ENCODE measurements at places on chromosomes 7 and 10. TPM values are rescaled to one million over a fixed set of nuclear protein-coding genes. Genes with fewer than 3 reads are reported as not detected.

PPP1R3C gene
- 160 TPM for total RNA-seq

TBC1D12 gene
- total RNA-seq = 13.6 TPM

WDFY4 gene
- total RNA-seq = not detected

MYPN gene
- total RNA-seq = 5.4 TPM

C1QL3 gene
- not detected for total RNA-seq

AKR1C1 gene
- 1,182 TPM for total RNA-seq

PAX4 gene
- total RNA-seq = not detected

DNMBP gene
- 13.5 TPM for total RNA-seq

C7orf57 gene
- total RNA-seq = 0.12 TPM

CFAP58 gene
- 2.1 TPM for total RNA-seq

STOX1 gene
- 1.6 TPM for total RNA-seq

ASZ1 gene
- total RNA-seq = not detected

UPK3BL1 gene
- total RNA-seq = 31.2 TPM

DNA sequence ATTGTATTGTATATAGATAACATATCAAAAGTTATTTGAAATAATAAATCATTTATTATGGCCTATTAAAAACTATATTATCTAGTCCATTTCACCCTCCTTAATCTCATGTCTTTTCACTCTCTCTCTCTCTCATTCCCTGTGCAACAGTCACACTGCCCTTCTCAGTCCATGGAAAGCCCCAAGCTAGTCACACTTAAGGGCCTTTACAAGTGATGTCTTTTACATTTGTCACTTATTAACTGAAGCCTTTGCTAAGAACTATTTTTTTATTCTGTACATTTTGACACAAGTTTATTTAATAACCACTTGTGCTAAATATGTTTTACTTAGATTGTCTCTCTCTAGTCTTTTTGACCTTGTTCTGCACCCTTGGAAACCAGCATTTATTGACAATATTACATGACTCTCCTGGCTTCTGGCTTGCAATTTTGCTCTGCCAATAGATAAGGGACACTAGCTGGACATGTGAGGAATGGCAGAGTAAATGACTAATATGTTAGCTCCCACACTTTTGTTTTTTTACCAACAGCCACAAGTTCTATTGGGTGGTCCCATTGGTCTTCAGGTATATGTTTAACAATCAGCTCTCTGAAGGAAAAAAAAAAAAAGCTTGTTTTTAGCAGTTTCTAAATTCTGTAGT, 706.8 kb upstream of the POT1 start:
- DNase-seq = no peak

GRCh38 chr7:104963378-104963990, 50.5 kb upstream of the KMT2E start:
- DNase-seq = no peak

DNA sequence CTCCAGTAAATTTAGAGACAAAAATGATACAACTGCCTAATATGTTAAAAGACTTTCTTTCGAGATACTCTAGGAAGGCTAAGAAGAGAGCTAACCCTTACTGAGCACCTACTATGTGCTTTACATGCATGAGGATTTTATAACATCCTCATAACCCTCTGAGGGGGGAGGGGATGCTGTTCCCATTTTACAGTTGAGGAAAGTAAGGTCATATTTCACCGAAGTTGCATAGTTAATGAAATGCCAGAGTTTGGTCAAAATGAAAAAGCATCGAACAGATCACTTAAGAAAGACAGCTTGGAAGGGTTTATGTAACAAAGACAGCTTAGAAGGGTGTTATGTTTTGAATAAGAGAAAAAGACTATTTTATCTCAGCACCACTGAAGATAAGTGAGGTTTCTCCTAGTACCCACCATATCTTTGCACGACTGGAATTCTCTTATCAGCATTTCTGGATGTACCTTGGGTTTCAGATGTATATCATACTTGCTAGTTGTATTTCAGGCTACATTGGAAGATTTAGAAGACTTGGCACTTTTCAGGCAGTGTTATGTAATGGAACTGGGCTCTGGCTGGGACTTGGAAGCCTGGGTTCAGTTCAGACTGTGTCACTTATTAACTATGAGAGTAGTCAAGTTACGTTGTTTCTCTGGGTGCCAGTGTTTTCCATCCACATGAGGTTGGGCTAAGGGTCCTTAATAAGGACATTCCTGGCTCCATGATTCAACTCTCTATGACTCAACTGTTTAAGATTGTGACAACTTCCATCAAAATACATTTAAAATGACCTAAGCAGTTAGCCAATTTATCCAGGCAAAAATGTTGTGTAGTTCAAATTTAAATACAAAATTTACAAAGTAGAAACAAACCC, 6.0 kb downstream of the RHOBTB1 start:
- no peak for DNase-seq

DNA sequence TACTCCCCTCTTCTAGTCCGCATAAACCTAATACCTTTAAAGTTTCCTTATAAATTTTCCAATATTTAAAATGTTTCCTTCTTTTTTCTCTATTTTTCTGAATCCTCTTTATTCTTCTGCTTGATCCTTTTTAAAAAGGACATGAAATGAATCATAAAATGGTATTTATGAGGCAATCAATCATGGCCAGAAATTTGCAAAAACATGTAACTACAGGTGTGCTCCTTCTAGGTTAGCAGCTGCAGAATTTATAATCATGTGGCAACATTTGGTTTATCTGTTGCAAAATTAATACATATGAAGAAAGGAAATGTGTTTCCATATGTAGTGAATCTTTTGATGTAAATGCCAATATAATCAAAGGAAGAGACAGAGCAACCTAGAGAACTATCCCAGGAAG, 1008.5 kb downstream of the ANKRD7 start:
- DNase-seq = no peak

- no peak for DNase-seq
Observed at GRCh38 chr7:2520761-2521290, 1.3 kb downstream of the LFNG start.

DNA sequence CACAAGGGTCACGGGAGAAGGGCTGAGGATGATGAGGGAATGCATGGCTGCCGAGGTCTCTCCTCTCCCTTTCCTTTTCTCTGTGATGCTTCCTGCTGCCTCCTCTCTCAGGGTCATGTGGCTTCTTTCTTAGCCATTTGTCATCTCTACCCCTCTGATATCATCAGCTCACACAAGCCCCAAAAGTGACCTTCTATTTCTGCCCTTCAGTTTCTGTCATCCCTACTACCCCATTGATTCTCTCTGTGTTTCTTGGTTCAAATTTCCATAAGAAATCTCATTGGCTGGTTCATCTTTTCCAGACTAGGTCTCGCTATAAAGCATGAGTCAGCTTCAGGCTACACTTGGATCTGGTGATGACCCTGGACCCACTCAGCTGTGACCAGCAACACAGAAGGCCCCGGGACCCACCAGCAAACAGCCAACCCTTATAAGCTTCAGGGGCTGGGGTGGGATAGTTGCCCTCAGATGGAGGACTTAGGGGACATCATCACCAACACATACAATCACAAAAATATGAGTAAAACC, 284.3 kb downstream of the SKAP2 start:
- DNase-seq = no peak

- DNase-seq = no peak
Observed at GRCh38 chr10:108556186-108556585, 1367.1 kb downstream of the XPNPEP1 start.

DNA sequence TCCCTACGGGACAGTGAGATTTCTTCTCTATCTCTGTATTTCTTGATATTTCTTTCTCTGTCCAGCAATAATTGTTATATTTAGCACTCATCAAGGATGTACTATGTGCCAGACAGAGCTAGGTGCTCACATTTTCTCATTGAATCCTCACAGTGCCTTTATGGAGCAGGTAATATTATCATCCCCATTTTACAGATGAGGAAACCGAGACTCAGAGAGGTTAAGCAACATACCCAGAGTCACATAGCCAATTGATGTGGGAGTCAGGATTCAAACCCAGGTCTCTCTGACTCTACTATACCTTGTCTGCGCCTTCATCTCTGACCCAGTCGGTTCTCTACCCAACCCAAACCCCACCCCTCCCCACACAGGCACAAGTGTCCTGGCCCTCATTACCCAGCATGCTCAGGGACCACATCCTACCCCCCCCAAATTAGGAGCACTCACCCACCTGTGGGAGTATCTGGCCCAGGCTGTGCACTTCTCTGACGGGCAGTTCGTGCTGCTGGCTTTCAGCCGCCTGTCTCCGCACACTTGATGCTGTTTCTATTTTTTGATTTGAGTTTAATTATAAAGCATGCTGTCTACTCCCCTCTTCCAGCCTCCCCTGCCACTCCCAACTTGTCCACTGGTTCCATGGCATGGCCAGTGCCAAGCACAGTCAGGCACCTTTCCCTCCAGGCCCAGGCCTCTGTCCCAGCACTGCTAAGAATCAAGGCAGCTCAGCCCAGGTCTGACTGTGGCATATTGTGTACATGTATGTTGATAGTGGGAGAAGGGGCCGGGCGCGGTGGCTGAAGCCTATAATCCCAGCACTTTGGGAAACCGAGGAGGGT, 9.8 kb upstream of the SAMD8 start:
- no peak for DNase-seq

GRCh38 chr10:120396228-120396627, 60.8 kb upstream of the PLPP4 start:
- no peak for DNase-seq

- DNase-seq = no peak
Observed at GRCh38 chr7:132527467-132528410, 48.5 kb downstream of the PLXNA4 start.

- no peak for DNase-seq
Observed at GRCh38 chr10:14089556-14090292, 241.0 kb downstream of the FRMD4A start.

DNA sequence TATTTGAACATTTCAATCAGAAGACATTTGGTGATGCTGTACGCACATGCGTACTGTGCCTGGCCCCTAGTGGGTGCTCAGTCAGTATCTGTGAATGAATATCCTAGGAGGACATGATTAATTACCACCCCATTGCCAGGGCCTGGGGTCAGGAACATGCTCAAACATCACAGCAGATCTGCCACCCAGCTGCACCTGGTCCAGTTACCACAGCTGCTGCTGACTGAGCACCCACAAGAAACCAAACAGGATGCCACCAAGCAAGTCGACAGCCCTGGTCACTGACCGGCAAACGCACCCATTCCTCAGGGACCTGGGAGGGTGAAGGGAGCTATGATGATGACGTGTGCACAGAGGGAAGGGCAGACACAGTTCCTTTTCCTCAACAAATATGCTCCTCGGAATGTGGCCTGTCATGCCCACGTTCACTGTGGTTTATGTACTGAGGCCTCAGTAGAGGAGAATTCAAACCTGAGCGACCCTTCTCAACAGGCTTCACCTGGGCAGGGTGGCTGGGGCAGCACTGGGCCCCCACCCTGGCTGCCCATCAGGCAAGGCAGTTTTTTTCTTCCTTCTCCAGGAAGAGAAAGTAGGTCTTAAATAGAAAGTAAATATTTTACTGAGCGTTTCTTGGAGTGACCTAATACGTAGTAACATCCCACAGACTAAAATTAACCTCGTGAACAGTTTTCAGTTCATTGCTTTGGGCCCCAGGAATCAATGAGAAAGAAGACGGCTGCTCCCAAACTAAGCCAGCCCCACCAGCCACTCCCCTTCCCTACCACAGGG, 13.4 kb downstream of the CTBP2 start:
- DNase-seq = peak; percentile 71

- no peak for DNase-seq
Observed at GRCh38 chr7:46033592-46033991, 112.5 kb upstream of the IGFBP3 start.

- DNase-seq = no peak
Observed at GRCh38 chr10:84896909-84897308, 568.5 kb downstream of the CCSER2 start.

DNA sequence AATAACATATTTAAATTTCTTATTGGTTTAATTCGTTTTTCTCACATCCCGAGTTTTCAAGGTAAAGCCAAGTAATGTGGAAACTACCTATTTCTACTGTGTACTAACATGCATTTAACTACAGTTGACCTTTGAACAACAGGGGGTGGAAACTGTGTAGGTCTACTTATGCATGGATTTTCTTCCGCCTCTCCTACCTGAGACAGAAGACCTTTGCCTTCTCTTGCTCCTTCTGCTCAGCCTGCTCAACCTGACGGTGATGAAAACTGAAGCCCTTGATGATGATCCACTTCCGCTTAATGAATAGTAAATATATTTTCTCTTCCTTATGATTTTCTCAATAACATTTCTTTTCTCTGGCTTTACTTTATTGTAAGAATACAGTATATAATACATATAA, 18.5 kb downstream of the MEOX2 start:
- DNase-seq = no peak

- DNase-seq = no peak
Observed at GRCh38 chr7:150323682-150324372, 482 bp upstream of the ACTR3C start.

DNA sequence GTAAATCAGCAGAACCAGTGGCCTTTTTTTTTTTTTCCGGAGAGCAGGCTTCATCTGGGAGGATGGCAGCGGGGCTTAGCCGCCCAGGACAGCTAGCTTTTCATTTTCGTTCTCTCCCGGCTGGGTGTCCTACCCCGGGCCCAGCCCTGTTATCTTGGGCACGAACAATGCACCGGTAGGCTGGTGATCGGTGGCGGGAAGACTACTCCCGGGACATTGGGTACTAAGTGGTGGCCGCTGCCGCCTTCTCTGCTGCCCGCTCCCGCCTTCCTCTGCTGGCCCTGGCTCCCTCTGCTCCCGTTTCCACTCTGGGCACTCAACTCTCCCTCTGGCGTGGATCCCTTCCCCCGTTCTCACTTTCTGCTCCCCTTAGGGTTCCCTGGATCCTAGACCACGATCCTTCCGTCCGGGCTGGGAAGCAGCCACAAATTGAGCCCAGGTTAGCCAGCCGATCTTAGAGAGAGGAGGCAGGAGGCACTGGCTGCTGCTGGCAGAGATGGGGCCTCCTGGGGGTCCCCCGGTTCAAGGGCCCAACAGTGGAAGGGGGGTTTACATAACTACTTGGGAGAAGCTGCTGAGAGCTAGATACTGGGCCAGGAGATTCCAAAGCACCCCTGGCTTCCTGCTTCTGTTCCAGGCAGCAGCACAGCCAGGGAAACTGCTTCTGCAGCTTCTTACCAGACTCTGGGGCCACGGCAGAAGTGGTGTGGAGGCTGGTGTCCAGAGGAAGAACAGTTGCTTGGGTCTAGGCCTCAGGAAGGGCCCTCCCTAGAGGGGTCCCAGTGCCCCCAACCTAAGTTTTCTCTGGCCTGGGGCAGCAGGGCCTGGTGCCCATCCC, 1.8 kb downstream of the TLX1 start:
- no peak for DNase-seq

- no peak for DNase-seq
Observed at GRCh38 chr10:89873055-89873454, 171.7 kb downstream of the KIF20B start.

DNA sequence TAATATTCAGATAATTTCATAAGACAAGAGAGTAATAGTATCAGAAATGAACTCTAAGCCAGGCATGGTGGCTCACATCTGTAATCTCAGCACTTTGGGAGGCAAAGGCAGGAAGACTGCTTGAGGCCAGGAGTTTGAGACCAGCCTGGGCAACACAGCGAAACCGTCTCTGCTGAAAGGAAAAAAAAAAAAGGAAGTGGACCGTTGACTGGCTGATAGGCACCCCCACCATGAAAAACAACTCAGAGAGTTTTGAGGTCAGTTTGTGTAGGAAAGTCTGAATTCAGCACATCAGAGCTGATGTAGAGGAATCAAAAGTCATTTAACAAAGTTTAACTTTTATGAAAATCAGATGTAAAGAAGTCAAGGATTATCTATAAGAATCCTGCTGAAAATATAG, 63.2 kb upstream of the AMPH start:
- DNase-seq = no peak
